ENCODE measurements at places on chromosomes 13 and 19. TPM values are rescaled to one million over a fixed set of nuclear protein-coding genes. Genes with fewer than 3 reads are reported as not detected.

Gene ERICH4
- polyA plus RNA-seq: 0.19 TPM

DNA sequence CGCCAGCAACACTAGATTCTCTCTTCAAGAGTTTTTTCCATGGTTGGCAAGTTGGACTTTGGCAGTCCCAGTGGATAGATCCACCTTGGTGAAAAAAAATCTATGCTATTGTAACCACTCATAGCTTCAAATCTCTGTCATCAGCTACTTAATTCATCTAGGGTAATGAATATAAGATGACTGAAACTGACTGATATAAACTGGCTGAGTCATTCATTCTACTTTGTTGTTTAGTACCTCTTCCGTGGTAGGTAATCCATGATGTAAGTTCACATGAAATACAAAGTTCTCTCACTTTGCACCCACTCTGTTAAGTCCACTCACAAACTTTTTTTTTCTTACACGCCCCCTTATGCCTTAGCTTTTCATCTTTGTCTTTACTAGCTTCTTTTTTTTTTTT, 1381.5 kb downstream of the SLITRK5 start:
- DNase-seq: no peak

Gene CYP2A7
- polyA plus RNA-seq: 0.27 TPM

Gene GJB2
- 0.51 TPM for polyA plus RNA-seq

- DNase-seq: no peak
These were observed 673 bp downstream of the CTU1 start for GRCh38 chr19:51107406-51108065.

- DNase-seq: no peak
These were observed 147.8 kb downstream of the SLITRK6 start for GRCh38 chr13:85651440-85651839.

- no peak for DNase-seq
These were observed 65.0 kb downstream of the COG3 start for GRCh38 chr13:45529758-45530157.

Gene KISS1R
- polyA plus RNA-seq: not detected

Gene KCNJ14
- 0.81 TPM for polyA plus RNA-seq

Gene CEACAM3
- polyA plus RNA-seq: not detected

DNA sequence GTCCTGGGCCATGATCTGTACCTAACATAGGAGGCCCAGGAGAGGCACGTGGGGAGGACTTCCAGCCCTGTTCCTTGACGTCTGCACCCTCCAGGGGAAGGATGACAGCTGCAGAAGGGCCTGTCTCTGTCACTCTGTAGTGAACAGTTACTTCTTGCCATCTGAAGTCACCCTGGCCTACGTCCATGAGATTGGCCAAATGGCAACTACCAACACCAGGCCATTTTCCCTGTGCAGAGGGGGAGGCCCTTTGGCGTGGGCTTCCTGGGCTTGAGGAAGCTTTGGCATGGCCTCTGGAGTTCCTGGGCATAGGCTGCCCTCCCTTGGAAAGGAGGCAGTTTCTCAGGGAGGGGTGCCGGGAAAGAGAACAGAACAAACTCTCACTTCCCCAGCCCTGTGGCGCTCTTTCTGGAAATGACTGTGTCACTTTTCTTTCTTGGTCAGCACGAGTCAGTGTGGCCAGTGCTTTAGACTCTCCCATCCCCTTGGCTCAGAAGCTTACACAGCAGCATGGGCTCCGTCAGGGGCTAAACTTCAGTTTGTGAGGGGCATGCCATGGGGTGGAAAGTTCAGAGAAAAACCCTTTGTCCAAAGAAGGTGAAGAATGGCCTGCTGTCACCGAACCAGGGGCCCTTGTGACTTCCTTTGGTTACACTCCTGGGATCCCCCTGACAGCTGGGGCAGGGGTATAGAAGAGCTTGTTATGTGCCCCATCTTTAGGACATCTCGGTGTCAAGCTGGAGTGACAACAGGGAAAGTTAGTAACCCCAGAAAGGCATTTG, 5.3 kb downstream of the CARM1 start:
- no peak for DNase-seq

DNA sequence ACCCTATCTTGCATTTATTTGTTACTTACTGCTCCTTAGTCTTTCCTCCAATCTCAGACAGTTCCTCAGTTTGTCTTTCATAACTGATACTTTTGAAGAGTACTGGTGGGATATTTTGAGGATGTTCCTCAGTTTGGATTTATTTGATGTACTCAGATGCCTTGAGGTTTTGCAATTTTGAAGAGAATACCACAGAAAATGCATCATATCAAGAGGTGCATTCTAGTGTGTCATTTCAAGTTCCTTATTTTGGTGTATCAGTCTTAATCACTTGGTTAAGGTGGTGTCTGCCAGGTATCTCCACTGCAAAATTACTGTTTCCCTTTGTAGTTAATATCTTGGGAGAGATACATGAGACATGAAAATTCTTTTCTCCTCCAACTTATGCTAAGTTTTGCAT, 75.1 kb downstream of the URI1 start:
- no peak for DNase-seq
